ENCODE measurements at places on chromosomes 5 and 9.

DNA sequence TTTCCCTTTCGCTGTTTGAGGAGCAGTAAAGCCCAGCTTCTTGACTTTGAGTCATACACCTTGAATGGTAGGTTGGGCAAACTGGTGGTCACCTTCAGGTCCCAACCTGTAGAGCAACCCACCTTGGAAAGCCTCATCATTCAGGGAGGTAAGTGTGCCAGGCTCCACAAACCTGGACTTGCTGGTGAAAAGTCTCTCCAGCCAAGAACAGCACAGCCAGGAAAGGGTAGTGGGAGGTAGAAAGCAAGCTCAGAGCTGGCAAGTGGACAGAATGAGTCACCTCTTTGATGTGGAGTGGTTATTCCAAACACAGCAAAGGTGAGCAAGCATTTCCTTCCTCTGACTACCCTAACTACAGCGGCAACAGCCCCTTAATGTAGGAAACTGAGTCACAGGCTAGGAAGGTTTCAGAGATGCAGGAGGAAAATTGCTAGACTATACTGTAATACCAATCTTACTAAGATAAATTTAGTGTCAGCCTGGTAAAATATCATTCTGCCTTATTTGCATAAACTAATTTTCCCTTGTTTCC lies 117.5 kb upstream of the MTAP start:
- DNase-seq = no peak

DNA sequence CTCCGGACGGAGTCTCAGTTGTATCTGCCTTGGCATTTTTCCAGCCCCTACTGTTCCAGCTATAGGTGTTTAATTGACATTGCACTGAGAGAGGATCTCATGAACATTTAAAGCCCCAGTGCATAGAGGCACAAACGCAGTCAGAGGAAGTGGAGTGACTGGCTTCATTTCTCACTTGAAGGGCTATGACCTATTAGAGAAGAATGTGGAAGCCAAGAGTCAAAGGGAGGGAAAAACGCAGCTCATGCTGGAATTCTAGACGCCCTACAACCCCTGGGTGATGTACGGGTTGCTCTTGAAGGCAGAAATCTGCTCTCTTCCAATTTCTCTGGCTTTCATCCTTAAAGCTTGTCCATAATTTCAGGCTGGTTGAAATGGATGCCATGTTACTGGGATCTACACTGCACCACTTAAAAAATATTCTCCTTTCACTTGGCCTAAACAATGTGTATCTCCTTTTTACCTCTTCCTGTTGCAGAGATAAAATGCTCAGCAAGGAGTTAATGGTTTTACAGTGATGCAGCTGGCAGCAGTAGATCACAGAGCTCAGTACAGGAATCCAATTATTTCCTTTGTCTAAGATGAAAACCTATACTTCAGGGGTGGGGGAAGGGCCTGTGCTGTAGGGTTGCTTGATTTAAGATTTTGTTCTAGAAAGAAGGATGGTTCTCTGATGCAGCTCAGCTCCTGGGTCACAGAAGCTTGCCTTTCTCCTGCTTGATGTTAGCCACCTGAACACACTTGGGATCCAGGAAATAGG lies 61.8 kb upstream of the MAMDC2 start:
- DNase-seq = no peak

DNA sequence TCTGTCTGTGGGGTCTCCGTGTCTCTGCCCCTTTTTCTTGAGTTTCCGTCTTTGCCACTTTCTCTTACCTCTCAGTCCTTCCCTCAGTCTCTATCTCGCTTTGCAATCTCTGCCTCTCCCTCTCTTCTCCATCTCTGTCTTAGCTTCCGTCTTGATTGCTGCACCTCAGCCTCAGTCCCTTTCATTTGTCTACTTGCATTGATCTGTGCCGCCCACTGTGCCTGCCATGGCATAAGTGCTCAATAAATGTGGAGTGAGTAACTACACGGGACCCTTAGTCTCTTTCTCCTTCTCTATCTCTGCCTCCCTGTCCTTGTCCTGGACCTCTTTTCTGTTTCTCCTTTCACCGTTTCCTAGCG lies 6.6 kb downstream of the PCDHGC5 start:
- DNase-seq = no peak

DNA sequence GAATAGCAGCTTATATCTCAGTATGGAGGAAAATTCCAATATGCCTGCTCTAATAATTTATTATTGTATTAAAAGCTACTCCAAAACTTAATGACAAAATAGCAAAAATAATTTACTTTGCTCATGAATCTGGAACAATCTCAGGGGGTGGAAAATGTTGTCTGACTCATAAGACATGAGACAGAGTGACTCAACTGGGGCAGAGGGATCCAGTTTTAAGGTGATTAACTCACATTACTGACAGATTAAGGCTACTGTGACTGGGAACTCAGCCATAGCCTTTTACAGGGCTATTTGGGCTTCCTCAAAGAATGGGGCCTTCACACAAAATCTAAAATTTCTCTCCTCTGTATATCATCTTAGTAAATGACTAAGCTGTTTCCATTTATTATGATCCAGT lies 1172.9 kb downstream of the CDH12 start:
- DNase-seq = no peak

GRCh38 chr9:75889977-75890471 lies 449 bp upstream of the PCSK5 start:
- no peak for DNase-seq

- DNase-seq = no peak
These were observed 13.6 kb upstream of the SLC22A4 start for GRCh38 chr5:132280371-132281240.

DNA sequence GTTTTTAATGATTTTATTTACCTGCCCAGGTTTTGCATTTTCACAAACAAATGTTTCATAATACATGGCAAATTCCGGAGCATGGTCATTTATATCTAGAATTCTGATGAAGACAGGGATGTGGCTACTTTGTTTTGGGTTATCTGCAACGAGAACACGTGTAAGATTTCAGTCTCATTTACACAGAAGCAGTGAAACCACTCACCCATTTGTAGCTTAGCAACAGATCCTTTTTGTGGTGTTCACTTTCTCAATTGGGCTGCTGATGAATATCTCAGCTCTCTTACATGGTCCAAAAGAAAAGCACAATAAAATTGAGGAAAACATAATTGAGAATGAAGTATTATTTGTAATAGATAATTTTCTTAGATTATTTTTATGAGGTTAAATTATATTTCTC lies 148.6 kb downstream of the CDH9 start:
- no peak for DNase-seq

GRCh38 chr9:133306242-133307204 lies 29.5 kb downstream of the SURF6 start:
- DNase-seq = no peak

GRCh38 chr9:17871213-17871890 lies 292.5 kb downstream of the SH3GL2 start:
- DNase-seq = no peak

- DNase-seq = no peak
These were observed 289.2 kb upstream of the DMRT1 start for GRCh38 chr9:551986-552929.

DNA sequence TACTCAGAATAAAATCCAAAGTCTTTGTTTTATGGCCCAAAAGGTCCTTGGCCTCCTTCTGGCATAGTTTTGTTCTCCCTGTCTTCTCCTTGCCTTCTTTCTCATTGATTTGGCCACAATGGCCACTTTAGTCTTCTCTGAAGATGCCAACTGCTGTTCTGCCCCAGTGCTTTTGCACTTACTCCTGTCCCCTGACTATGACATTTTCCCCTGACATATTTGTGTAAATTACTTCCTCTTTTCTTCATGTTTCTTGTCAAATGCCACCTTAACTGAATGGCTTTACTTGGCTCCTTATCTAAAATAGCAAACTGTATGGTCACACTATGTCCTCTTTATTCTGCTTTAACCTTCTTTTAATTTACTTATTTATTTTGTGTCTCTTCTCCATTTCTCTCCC lies 484.7 kb upstream of the ARRDC3 start:
- DNase-seq = no peak

DNA sequence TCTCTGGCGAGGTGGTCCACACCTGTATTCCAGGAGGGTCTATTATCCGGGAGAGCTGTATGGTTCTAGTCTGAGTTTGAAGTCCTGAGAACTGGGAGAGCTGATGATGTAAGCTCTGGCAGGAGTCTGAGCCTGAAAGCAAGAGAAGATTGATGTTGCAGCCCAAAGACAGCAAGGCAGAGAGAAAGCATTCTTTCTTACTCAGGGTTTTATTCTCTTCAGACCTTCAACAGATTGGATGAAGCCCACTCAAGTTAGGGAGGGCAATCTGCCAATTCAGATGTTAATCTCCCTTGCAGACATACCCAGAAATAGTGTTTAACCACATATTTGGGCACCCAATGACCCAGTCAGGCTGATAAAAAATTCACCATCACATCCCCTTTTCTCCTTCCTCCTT lies 159.1 kb downstream of the CCDC171 start:
- DNase-seq = no peak

- no peak for DNase-seq
These were observed 265.7 kb upstream of the PANK3 start for GRCh38 chr5:168844922-168845296.

- no peak for DNase-seq
These were observed 21.0 kb downstream of the RMI1 start for GRCh38 chr9:84001621-84002020.

Data from effector memory CD8-positive, alpha-beta T cell (primary cell).